CD4-positive, alpha-beta T cell treated with Interleukin-12 subunit alpha and Interleukin-12 subunit beta, for 1 hour (primary cell): ENCODE measurements at places on chromosomes 1 and 21.

GRCh38 chr1:22330760-22331119 is 120.9 kb upstream of the ZBTB40 start:
- no peak for DNase-seq

DNA sequence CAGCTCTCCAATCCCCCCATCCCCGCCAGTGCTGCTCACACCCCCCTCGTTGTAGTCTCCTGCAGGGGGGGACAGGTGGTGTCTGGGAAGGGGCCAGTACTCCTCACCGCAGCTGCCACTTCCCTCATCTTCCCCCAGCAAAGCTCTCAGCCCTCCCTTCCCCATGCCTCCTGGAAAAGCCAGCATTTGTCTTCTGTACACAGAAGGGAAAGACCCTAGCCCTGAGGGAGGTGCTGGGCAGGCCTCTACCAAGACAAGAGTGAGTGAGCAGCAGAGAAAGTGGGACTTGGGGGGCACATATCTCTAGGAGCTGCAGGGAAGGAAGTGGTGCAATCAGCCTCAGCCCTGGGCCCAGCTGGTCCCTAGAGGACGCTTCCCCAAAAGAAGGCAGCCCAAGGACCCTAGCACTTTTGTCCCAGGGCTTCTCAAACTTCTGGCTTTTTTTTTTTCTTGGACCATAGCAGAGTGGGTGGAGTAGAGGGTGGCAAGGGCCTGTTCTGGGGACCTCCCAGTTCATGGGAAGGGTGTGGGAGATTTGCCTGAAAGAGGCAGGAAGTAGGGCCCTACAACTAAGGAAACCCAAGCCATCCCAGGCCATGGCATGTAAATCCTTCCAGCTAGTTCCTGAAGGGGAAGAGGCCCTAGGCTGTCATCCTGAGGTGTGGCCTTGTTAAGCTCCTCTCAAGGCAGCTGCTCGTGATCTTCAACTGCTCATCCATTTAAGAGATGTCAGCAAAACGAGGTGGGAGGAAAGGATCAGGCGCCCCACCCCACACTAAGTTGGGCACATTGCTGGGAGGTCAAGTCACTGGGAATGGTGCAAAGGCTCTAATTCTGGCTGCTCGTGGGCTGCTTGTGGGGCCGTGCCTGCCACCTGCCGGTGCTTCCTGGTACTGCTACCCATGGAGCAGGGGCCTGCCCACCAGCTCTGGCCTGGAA is 12.6 kb downstream of the ZC3H12A start:
- DNase-seq = peak; percentile 80

DNA sequence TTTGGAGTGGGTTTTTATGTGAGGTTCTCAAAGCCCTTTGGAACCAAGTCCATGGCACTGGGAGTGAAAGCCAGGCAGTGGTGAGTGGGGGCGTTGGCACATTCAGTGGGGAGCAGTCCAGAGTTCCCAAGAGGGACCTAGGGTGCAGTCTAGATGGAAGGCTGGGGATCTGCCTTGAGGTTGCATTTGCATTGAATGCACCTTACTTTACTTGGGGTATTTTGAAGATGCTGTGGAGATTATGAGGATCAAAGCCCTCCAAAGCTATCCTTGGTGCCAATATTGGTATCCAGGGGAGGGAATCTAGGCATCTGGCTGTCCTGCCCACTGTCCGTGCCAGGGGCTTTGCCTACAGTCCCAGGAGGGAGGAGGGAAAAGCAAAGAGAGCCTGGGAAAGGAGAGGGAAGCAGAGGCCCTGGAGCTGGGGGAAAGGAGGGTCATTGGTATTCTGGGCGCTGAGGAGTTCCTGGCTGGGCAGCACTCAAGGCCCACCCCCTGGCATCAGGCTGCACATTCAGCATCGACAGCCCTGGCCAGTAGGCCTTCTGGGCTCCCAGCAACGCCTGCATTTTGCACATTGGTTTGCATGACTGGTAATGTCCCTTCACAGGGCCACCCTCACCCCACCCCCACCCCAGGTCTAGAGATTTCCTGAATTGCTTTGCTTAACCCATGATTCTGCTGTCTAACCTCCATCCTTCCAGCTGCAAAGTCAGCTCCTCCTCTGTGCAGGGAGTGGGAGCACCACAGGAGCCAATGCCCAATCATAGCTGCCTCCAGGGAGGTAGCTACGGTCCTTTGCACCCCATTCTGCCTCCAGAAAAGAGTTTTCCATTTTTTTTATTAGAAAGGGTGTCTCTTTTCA is 843 bp upstream of the BCAN start:
- no peak for DNase-seq

- DNase-seq = no peak
These were observed 157.4 kb downstream of the SIPA1L2 start for GRCh38 chr1:232472485-232473041.

- no peak for DNase-seq
These were observed 88.5 kb downstream of the BEND5 start for GRCh38 chr1:48688102-48688760.

- DNase-seq = peak; percentile 61
These were observed 22.9 kb upstream of the NDC1 start for GRCh38 chr1:53860967-53861411.

GRCh38 chr21:43721939-43722338 is 3.0 kb downstream of the PDXK start:
- DNase-seq = no peak
